ENCODE measurements at places on chromosomes 11 and 22.

- no peak for DNase-seq
These were observed 1.5 kb upstream of the SIK3 start for GRCh38 chr11:117099696-117100095.

- DNase-seq, result no peak
These were observed 88.6 kb downstream of the ST3GAL4 start for GRCh38 chr11:126444072-126444471.

DNA sequence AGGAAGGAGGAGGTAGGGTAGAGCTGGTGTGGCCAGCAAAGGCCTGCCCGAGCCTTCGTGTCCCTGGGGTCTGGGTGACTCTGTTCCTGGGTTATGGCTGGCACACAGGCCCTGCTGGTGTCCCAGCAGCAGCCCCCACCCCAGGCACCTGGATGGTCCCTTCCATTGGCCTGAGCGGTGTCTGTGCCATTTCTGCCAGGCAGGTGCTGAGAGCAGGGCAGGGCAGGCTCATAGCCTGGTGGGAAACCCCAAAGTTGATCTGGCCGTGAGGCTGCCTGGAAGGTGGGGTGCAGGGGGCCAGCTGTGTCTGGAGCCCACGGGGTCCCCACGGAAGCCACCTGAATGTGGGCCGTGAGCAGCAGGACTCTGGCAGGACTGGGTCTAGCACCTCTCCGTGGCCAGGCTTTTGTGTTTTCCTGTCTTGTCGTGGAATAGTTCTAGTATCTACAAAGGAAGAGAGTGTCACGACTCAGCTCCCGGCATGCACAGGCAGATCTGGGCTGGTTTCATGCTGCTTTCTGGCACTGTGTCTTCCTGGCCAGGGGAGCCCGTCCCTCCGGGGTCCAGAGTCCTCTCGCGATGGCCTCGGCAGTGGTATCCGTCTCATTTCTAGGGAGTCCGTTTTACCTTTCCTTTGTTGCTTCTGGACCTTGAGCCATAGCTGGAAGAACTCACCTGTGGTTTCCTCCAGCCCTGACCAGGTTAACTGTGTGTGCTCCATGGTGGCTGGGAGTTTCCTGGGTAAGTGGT is 83.7 kb downstream of the KCNQ1 start:
- DNase-seq, result no peak

- no peak for DNase-seq
These were observed 1.0 kb downstream of the RIC3 start for GRCh38 chr11:8167796-8168195.

DNA sequence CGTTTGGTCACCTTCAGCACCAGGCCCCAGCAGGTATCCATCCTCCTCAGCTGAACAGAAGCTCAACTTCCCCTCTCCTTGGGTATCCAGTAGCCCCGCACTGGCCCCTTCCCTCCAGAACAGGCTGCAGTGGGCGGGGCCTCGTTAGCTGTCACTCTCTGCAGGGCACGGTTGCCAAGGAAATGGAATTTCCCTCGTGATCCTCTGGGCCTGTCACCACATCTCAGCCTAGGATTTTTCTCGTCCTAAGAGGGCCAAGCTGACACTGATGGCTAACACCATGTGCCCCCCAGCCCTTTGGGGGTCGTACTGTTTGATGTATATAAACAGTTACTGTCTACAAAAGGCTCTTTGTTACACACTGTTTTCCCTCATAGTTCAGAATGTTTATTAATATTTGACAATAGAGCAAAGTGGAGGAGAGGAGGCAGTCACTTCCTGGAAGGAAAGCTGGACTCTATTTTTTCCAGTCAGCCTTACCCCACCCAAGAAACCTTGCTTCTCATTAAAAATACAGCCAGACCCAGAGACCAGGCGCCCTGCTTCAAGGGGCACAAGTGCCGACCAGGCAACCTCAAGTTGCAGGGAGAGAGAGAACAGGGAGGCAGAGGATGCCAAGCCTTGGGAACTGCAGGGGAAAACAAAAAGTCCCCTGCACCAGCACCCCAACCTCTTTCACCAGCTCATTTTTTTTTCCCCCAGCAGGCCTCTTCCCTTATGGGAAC is 44.5 kb downstream of the FEZ1 start:
- DNase-seq, result no peak

GRCh38 chr11:71068963-71069362 is 183.4 kb downstream of the SHANK2 start:
- no peak for DNase-seq

- DNase-seq, result no peak
These were observed 2.1 kb upstream of the PHLDB1 start for GRCh38 chr11:118605116-118605867.

GRCh38 chr11:118883368-118884071 is at the start of gene CXCR5:
Gene CXCR5 (plus strand): TSS chr11:118883892. CDS start chr11:118883942, 50 bp downstream.
- no peak for DNase-seq

GRCh38 chr11:133526790-133527189 is 5.5 kb downstream of the OPCML start:
- DNase-seq, result no peak

GRCh38 chr11:85042361-85042760 is 584.8 kb downstream of the DLG2 start:
- DNase-seq, result no peak

DNA sequence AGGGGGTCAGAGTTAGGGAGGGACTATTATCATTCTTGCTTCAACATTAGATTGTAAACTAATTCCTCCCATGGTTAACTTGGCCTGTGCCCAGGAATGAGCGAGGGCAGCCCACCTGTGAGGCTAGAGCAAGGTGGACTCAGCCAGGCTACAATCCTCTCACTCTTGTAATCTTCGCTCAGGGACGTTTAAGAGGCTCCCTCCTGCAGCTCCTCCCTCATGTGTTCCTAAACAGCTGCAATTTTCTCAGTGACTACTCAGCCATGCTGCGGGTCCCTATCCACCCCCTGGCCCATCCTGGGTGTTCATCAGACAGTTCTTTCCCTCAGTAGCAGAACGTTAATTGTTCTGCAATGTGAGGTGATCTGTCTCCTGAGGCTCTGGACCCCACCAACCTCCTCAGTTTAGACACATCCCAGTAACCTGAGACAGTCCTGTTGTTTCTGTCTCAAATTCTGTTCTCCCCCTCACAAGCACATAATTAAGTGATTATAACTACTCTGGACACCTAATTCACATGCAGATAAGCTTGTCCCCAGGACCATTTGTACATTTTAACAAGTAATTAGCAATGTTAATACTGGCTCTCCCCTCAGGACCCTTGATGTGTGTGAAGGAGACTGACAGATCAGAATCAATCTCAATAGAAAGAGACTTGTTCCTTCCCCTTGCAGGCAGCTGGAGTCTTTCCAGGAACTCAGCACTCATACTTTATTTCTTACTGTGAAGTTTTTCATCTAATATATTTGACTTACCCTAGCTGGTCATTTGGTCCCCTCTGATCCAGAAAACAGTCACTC is 337.2 kb upstream of the B3GAT1 start:
- no peak for DNase-seq

DNA sequence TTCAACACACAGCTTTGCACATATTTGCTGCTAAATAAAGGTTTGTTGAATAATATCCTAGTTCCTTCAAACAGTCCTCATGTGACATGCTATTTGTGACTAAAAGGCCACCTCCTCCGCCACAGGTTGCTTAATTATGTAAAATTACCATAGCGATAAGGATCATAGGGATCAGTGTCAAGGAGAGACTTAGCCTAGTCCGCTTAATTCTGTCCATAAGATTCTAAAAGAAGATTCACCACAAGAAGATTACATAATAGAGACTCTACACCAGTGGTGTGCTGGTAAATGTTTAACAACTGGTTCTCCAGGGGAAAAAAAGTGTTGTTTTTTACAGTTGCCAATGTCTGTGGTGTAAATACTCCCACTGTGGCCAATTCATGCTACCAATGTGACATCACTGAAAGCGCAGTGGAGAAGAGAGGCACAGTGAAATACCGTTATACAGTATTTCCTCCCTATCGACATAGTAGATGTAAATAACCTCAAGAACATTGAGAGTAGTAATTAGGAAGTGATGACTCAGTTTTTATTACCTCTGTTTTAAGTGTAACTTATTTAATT is 4.2 kb upstream of the CHRDL2 start:
- DNase-seq, result no peak

DNA sequence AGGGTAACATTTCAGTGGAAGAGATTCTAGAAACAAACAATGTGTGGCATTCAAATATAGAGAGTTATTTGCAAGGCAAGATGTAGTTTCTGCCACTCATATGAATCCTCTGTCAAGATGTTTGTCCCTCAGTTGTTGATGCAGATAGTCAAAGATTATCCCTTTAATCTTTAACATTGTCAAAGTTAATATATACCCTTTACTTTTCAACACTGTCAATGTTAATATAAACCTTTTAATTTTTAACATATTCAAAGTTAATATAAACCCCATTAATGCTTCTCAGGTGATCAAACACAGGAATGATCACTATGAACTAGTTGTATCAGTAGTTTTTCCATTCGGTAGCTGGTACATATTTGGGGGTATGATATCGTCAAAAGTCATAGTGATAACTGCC is 51.9 kb upstream of the PICALM start:
- DNase-seq, result no peak
